ENCODE measurements at places on chromosomes 7 and 10.

GRCh38 chr7:100604976-100605911, 3.1 kb downstream of the PCOLCE start:
- no peak for DNase-seq

GRCh38 chr10:89414879-89415821, 782 bp downstream of the IFIT5 start:
- peak; percentile 14 for DNase-seq

- DNase-seq: no peak
These were observed 84.9 kb upstream of the SEC61G start for GRCh38 chr7:54843841-54844355.

- DNase-seq: no peak
These were observed 992 bp upstream of the SLC39A12 start for GRCh38 chr10:17950726-17951125.
